HCT116 (cell line): ENCODE measurements at places on chromosomes 1 and 21. TPM values are rescaled to one million over a fixed set of nuclear protein-coding genes. Genes with fewer than 3 reads are reported as not detected.

DNA sequence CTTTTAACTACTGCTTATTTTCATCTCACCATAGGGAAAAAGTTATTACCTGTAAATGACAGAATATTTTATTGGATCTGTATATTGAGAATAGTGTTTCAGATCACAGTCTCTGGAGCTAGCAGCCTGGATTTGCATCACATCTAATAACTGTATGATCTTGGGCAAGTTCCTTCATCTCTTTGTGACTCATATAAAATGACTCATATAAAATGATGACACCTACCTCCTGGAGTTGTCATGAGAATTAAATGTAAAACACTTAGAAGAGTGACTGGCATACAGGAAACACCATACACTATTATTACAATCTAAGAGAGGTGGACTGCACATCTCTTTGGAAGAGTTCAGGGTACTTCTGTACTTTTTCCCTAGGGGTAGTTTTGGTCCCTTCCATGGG is 421.3 kb downstream of the NEGR1 start:
- no peak for DNase-seq
- no peak overlapping the region for H3K27ac ChIP-seq
- H3K27me3 ChIP-seq: no peaks in the 10 kb centered on the region

DNA sequence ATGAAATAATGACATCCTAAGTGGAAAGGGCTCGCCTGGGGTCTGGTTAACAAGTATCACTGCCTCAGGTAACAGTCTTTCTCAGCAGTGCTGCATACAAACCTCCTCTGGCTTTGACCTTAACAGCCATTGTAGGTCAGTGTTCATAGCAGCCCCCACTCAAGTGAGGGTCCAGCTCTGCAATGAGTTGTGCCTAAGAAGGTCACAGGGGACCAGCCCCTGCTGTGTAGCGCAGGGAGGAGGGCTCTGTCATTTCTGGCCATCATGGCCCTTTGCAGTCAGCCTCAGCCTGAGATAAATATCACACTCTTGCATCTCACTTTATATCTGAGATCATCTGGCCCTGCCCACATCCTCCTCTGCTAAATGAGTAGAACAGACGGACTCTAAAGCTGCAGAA is 18.1 kb upstream of the MYSM1 start:
- H3K27ac ChIP-seq: no peak overlapping the region
- no peak overlapping the region for H3K4me3 ChIP-seq
- H3K27me3 ChIP-seq: no peaks in the 10 kb centered on the region
- DNase-seq: no peak
- no peaks in the 10 kb centered on the region for H3K4me1 ChIP-seq

GRCh38 chr1:78441921-78442320 is 48.9 kb upstream of the PTGFR start:
- H3K27ac ChIP-seq: no peak overlapping the region
- H3K27me3 ChIP-seq: no peaks in the 10 kb centered on the region
- H3K36me3 ChIP-seq: no peaks in the 10 kb centered on the region
- no peaks in the 10 kb centered on the region for H3K4me1 ChIP-seq

DNA sequence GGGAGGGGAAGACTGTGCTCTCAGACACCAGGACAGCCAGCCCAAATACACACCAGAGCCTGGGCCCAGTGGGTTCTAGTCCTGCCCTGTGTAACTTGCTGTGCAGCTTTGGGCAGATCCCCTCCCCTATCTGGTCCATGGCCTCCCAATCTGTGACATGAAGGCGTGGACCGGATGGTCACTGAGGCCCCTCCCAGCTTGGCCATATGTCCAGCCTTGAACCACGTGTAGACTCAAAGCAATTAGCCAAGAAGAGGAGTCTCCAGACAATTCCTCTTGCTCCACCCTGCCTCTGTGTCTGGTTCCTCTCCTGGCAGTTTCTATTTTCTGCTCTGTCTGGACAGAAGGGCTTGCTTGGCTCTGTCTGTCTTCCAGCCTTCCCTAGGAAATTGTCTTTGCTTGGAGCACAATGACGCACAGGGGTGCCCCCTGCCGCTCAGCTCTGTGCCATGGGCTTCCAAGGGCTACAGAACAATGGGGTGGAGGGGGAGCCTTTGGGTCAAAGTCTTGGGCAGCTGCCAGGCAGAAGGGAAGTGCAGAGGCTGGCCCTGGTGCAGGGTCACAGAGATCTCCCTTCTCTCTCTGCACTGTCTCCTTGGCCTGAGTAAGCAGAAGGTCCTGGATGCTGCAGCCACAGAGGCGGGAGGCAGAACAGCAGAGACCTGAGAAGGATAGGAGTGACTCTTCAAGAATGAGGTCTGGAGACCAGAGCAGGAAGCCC is 66.1 kb downstream of the TENT5C start:
- no peaks in the 10 kb centered on the region for H3K36me3 ChIP-seq
- H3K4me3 ChIP-seq: no peak overlapping the region
- H3K27ac ChIP-seq: no peak overlapping the region

GRCh38 chr1:29454616-29455380 is 218.5 kb downstream of the PTPRU start:
- H3K4me3 ChIP-seq: no peak overlapping the region
- no peak for DNase-seq
- H3K36me3 ChIP-seq: no peaks in the 10 kb centered on the region
- H3K27ac ChIP-seq: no peak overlapping the region
- peaks cover 7% of the 10 kb centered on the region; the same call in 1 of the 2 replicates for H3K4me1 ChIP-seq

Gene INPP5B
- 20.8 TPM for total RNA-seq
